ENCODE measurements at places on chromosomes 5 and 9.
A peak's percentile ranks its signal among the peaks of the same experiment; 100 is the strongest.

GRCh38 chr5:36919650-36920049 lies 43.1 kb downstream of the NIPBL start:
- DNase-seq: no peak

DNA sequence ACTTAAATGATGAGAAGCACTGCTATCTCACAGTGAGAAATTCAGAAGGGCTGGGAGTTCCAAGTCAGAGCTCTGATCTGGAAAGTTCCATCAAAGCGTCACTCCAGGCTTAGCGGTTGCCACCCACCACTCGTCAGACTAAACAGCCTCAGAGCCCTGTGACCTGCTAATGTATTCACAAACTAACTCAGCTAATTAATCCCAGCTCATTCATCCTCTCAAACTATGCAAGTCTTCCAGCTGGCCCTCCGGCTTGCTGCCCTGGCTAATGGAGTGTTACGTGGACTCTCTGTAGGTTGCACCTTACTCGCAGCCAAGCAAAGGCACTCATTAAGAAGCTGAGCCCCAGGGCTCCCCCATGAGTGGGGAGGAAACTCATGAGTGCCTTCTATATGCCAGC lies 82.2 kb upstream of the GABRP start:
- DNase-seq: no peak

- no peak for DNase-seq
Observed at GRCh38 chr5:14234204-14234603, 91.1 kb downstream of the TRIO start.

GRCh38 chr5:38468978-38469706 lies 87.3 kb downstream of the LIFR start:
- DNase-seq: peak; percentile 28

- DNase-seq: no peak
Observed at GRCh38 chr9:134854541-134854981, 26.0 kb upstream of the FCN2 start.

DNA sequence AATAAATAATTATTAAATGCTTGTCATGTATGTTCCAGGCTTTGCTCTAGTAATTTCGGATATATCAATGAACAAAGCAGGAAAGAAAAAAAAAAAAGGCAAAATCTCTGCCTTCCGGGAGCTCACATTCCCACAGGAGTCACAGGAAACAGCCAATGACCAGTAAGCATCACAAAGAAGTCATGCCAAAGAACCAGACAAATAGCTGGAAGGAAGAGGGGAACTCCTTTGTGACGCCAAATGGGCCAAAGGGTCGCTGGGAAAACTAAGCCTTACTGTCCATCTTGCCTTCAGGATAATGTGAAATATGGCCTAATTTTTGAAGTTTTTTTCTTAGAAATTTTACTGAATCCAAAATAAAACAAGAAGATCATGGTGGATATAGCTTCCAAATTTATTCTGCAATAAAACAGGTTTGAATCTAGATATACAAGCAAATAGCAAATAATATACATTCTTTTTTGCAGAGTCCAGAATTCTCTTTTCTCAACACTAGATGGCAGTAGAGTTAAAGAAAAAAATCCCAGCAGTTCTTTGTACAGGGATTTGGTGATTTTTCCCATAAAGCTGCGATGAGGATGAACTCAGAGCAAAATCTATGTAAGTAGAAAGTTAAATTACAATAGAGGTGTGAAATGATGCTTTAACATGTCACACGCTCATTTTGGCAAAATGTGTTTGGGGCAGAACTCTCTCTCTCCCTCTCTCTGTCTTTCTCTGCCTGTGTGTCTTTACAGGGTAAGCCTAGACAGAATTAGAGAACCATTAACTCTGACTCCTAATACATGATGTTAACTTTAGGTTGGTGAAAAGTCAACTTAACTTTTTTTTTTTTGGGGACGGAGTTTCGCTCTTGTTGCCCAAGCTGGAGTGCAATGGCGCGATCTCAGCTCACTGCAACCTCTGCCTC lies 60.0 kb upstream of the TUT7 start:
- DNase-seq: peak; percentile 30

DNA sequence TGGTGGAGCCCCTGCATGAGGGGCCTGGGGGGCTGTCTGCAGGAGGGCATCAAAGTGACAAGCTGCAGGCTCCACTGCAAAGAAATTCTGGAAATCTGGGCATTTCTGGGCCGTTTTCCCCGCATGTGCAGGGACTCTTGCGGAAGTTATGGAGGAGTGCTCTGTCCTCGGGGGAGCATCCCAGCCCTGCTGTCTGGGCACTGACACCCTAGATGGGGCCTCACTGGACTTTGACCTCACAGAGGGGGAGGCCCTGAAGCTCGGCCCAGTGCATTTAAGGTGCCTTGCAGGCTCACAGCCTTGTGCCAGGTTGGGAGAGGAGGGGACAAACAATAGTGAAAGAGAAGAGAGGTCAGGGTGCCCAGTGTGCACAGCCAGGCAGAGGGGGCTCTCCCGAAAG lies 35.4 kb downstream of the LHX3 start:
- no peak for DNase-seq
